ENCODE measurements at places on chromosomes 2 and 18.

- no peak for DNase-seq
These were observed 58.4 kb downstream of the RABL2A start for GRCh38 chr2:113685471-113685870.

DNA sequence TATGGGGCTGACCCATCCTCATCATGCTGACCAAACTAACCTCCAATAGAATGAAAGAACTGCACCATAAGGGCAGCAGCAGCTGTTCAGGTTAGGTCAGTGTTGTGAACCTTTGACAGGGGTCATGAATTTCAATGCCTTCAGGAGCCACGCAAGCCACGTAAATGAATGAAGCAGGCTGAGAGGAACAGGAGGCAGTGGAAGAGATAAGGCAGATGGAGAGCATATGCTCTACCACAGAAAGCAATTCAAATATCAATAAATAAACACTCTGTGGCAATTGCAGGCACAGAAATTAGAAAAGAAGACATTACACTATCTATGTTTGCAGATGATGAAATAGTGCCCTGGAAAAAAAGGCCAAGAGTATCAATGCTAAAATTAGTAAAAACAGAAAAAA lies 56.3 kb downstream of the SCG2 start:
- no peak for DNase-seq

DNA sequence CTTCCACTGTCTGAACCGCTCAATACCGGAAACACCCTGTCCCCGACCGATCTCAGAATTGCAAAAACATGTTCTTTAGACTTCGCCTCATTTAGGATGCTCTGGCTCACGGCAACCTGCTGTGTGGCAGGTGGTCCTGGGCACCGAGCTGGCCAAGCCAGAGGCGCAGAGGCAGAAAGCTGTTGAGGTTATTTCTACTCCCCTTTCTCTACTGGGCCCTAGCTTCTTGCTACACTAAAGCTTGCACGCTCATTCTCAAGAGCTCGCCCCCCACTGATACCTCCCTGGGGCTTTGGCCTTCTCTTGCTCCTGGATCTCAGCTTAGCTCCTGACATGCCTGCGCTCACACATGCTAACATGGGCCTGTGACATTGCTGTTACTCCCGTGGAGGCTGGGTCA lies 417.4 kb downstream of the LPIN1 start:
- no peak for DNase-seq

DNA sequence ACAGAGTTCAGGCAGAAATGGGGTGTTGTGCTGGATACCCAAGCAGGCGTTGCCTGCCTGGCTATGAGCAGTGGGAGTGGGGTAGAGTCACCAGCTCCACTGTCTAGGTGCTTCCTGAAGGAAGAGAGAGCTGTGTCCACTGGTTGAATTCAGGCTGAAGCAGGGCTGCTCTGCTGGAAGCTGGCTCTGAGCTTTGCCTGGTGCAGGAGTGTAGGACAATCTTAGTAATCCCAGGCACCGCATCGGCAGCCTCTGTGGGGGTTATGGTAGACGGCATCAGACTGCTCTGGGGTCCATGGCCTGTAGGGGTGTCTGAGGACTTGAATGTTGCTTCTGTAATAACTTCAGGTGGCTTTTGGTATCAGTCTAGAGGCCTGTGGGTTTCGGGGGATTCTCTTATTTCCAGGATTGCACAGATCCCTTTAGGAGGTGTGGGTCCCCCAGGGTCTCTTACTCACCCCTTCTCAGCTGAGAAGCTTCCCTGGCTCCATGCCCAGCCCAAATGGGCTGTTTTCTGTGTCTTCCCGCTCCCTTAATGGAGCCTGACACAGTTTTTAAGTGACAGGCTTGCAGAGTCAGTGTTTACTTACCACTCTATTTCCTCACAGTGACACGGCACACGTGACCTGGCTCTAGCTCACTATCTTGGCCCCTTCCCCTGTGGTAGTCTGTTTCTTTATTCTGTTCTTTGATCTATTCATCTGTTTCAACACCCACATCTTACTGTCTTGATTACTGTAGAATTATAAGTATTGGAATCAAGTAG lies 644.3 kb downstream of the CBLN2 start:
- peak; percentile 74 for DNase-seq

- DNase-seq, result peak; percentile 31
These were observed 17.3 kb upstream of the GTF2A1L start for GRCh38 chr2:48600204-48600813.

- no peak for DNase-seq
These were observed 1604.8 kb upstream of the ZEB2 start for GRCh38 chr2:146124741-146125140.

GRCh38 chr18:63138436-63139340 lies 180.9 kb downstream of the BCL2 start:
- DNase-seq, result no peak

DNA sequence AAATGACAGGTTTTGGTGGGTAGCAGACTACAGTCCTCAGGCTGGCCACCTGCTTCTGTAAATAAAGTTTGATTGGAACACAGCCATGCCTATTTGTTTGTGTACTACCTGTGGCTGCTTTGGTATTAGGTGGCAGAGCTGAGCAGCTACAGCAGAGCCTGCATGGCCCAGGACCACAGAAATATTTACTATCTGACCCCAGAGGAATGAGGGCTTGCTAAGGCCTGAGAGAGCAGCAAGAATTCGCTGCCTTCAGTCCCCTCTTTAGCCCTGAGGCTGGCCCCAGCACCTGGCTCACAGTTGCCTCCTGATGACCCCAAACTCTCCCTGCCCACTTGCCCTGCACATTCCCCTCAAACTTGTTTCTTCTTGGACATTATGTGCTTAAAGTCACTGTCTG lies 32.5 kb downstream of the POLR1A start:
- DNase-seq, result peak; percentile 15

- no peak for DNase-seq
These were observed 12.6 kb upstream of the GALM start for GRCh38 chr2:38653380-38653714.

- DNase-seq, result no peak
These were observed 80.1 kb downstream of the AFF3 start for GRCh38 chr2:100062336-100062735.

DNA sequence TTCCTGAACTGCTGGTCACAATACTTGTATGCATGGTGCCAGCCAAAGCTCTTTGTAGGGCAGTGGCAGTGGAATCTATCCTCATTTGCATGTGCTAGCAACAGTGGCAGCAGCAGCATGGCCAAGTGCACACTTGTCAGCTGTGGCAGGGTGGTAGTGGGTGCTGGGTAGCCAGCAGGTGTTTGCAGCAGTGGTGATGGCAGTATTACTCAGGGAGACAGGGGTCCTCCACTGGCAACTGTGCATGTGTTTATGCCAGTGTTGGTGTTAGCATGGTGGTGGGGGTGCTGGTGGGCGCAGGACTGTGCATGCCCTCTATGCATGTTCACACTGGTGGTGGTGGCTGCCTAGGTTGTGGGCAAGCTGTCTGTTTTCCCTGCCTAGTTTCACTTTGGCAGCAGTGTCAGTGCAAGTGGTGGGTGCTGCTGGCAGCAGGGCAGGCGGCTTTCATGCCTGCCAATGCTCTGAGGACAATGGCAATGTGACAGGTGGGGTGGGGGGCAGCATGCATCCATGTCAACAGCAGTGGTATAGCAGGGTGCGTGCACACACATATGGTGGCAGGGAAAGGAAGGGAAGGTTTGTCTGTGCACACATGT lies 41.2 kb downstream of the GALNT13 start:
- no peak for DNase-seq

GRCh38 chr18:34611904-34612303 lies 98.2 kb upstream of the DTNA start:
- DNase-seq, result no peak

GRCh38 chr2:20509770-20510490 lies 63.1 kb downstream of the RHOB start:
- peak; percentile 79 for DNase-seq

GRCh38 chr2:33619028-33619427 lies 19.9 kb upstream of the FAM98A start:
- no peak for DNase-seq

DNA sequence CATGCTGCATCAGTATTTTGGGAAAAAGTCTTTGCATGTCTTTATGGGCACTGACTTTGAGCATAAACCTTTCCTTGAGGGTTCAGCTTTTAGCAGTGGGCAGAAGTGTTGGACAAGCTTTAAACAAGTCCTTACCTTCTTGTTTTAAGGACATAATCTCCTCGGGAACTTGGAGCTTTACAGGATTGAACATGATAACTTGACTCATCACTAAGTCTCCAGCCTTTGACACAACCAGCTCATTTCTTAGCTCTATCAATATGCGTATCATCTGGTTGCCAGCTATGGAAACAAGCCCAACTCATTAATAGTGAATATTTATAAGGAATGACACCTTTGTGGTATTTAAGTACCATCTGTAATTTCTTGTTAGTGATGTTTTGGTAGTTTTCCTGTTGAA lies 21.0 kb upstream of the RAB27B start:
- no peak for DNase-seq

- no peak for DNase-seq
These were observed 140.3 kb downstream of the KLHL29 start for GRCh38 chr2:23525137-23525765.

- no peak for DNase-seq
These were observed 118.5 kb upstream of the ALPP start for GRCh38 chr2:232260075-232260474.

DNA sequence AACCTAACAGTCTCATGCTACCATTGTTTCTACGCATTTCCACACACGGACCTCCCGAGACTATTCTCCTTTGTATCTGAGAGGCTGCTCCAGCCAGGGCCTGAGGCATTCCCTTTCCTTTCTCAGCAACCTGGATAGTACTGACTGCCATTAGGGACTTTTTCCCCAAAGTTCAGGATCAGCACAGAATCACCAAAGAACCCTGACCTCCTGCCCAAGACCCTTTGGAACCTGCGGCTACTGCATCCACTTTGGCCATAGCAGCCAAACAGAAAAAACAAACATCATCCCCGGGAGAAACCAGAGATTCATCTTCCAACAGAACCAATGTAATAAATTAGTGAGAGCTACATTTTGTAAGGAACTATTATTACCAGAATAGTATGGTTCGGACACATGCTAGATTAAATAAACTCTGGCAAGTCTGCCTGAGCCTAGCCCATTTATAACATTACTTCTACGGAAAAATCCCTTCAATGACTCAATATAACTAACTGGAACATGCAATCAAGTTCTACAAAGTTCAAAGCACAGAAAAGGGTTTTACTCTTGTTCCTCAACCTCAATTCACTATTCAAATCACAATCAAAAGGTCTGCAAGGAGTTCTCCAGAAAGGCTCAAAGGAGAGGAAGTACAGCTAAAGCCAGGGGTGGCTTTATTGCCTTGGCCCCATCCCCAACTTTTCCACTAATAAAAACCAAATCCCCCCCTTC lies 51.8 kb downstream of the LPIN2 start:
- DNase-seq, result no peak

DNA sequence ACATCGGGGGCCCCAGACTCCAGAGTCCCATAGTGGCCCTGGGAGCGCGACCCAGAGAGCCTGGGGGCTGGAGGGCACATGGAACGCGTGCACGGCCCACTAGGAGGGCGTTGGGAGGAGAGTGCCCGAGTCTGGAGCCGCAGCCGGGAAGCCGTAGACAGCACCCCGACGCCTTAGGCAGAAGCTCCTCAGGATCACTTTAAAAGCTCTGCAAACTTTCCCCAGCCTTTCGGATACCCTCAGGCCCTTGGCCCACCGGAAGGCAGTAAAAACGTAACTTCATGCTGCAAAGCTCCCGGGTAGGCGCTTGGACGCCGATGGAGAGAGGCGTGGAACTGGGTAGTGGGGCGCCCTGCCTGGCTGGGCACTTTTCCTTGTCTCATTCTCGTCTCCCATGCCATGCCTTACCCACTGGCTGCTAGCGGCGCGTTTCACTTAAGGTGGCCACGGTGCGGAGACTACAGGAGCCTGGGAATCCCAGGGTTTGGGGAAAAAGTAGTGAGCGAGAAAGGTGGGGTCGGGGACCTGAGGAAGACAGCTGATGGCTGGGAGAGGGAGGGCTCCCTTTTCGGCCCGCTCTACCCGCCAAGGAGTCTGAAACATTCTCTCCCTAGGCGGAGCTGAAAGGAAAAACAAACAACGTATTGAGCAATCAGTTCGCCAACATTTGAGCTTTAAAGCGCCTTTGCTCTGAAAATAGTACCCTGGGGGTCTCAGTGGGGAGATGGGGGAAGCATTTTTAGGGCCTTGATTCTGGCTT lies 141.8 kb downstream of the MEIS1 start:
- no peak for DNase-seq

DNA sequence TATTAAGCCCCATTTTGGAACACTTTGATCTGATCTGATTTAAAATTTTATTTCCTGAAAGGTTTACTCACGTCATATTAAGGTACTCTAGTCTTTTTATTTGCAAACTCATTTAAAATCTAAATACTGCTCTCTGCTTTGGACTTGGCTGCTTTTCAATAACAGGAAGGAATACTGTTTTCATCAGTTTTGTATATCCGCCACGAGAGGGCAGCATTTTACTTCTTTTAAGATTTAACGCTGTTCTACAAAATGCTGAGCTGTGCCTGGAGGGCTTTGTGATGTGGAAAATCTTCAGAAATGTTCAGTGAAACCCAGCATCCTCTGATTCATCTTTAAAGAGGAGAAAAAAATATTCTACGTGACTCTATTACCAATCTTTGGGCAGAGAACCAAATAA lies 37.5 kb upstream of the SLC38A11 start:
- peak; percentile 83 for DNase-seq

DNA sequence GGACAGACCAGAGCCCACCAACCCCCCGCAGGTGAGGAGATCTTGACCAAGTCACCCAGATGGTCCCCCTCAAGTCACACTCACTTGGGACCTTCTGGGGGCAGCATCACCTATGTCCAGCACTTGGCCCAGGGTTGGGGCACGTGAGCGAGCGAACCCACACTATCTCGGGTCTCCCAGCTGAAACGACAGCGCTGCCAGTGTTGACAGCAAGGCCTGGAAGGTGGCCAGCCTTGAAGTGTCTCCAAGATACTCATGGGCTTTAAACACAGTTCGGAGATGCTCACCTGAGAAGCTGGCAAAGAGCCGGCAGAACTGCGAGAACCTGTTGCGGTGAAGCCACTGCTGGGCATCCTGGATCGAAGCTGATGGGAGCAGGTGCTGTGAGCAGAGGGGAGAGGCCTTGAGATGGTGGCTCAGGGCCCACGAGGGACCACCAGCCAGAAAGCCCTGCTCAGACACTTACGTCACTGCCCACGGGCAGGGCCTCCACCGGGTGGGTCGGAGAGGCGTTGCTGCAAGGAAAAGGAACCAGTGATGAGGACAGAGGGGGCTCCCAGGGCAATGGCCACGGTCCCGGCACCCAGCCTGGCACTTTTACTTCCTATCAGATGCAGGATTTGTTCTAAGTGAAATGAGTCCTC lies 47.5 kb downstream of the TFCP2L1 start:
- DNase-seq, result no peak

- DNase-seq, result no peak
These were observed 78.0 kb upstream of the PXDN start for GRCh38 chr2:1822341-1822740.

DNA sequence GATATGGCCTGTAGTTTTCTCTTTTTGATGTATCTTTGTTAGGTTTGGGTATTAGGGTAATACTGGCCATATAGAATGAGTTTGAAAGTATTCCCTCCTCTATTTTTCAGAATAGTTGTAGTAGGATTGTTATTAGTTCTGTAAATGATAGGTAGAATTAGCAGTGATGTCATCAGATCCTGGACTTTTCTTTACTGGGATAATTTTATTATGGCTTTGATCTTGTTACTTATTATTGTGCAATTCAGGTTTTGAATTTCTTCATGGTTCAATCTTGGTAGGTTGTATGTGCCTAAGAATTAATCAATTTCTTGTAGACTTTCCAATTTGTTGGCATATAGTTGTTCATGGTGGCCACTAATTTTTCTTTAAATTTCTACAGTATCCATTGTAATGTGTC lies 916.6 kb downstream of the CCDC85A start:
- DNase-seq, result no peak

- no peak for DNase-seq
These were observed 75.7 kb upstream of the MSH2 start for GRCh38 chr2:47327295-47327694.

- no peak for DNase-seq
These were observed 16.0 kb downstream of the MALL start for GRCh38 chr2:110099471-110100225.

Measured in NCI-H1105 treated with DMSO at 0.1 percent for 48 hours (cell line).